CD4-positive, alpha-beta T cell treated with Interleukin-4 for 1 hour (primary cell): ENCODE measurements at places on chromosomes 2 and 18.

DNA sequence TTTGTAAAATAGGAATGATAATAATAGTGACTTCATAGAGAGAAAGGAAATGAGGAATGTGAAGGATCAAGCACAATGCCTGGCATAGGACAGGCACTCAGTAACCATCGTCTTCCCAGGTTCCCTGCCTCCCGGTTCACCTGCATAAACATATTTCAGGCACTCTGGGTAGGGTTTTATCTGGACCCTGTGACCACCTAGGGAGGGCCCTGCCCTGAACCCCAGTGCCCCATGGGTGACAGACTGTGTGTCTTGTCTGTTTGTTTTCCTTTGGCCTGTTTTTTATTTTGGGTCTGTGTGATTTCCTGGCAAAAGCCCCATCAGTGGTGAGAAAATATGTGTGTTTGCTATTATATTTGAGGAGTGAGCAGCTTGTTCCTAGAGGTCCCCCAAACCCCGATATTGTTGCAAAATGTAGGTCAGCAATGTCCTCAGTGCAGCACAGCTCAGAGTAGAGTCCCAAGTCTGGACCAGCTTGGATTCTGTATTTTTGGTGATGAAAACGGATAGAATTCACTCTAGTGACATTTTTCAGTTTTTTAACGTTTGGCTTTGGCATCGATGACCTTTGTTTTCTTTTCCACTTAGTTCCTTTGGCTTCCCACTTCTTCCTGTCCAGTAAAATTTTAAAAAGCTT lies 9.6 kb upstream of the NT5C1B start:
- no peak for DNase-seq

GRCh38 chr18:45528712-45529336 lies 86.5 kb upstream of the SLC14A2 start:
- DNase-seq = no peak

DNA sequence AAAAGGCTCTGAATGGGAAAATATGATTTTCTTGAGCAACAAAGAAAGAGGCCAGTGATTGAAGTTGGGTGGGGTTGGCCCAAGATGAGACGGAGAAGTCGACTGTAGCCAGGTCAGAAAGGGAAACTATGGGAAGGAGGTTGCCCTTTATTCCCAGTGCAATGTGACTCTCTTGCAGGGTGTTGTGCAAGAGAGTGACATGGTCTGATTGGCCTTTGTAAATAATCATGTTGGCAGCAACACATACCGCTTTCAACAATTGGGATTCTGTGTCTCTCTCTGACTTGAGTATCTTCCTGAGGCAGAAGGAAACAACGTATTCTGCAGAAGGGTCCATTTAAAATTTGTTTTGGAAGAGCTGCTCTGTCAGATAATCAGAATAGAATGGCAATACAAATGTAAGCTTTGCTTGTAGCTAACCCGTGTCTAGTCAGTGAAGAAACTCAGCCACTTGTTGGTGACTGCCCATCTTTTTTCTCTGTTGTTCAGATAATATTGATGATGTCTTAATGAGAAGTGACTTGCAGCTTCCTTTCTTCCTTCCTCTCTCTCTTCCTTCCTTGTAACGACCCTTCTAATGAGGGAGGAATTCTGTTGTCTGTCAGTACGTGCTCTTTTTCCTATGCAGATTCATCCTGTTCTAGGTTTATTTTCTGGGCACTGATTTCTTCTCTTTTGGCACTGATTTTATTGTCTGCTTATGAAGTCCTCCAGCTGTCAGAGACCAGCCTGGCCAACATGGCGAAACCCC lies 311.0 kb upstream of the FAM98A start:
- DNase-seq = no peak

- DNase-seq = no peak
Measured at GRCh38 chr2:22694856-22695255, 690.1 kb upstream of the KLHL29 start.
